Esophagus muscularis mucosa (tissue), 4 donors: ENCODE measurements at places on chromosomes 3 and 15.
A peak's percentile ranks its signal among the peaks of the same experiment; 100 is the strongest.

- DNase-seq: no peak
- no peaks in the 10 kb centered on the region for H3K4me1 ChIP-seq
- H3K36me3 ChIP-seq: no peaks in the 10 kb centered on the region
- H3K27me3 ChIP-seq: no peaks in the 10 kb centered on the region
Measured at GRCh38 chr3:140552898-140553297, 125.0 kb upstream of the TRIM42 start.

GRCh38 chr3:124453189-124453588 is 277.1 kb upstream of the UMPS start:
- no peaks in the 10 kb centered on the region for H3K4me1 ChIP-seq
- H3K27ac ChIP-seq: no peak overlapping the region
- H3K27me3 ChIP-seq: no peaks in the 10 kb centered on the region
- no peak for DNase-seq
- no peak overlapping the region for H3K4me3 ChIP-seq

GRCh38 chr15:78076231-78077052 is 1.1 kb downstream of the TBC1D2B start:
- H3K4me1 ChIP-seq: peaks cover 29% of the 10 kb centered on the region
- no peak for DNase-seq
- no peaks in the 10 kb centered on the region for H3K27me3 ChIP-seq
- H3K27ac ChIP-seq: peak overlapping the region; percentile 89
- H3K4me3 ChIP-seq: peak overlapping the region; percentile 90
- no peaks in the 10 kb centered on the region for H3K36me3 ChIP-seq

DNA sequence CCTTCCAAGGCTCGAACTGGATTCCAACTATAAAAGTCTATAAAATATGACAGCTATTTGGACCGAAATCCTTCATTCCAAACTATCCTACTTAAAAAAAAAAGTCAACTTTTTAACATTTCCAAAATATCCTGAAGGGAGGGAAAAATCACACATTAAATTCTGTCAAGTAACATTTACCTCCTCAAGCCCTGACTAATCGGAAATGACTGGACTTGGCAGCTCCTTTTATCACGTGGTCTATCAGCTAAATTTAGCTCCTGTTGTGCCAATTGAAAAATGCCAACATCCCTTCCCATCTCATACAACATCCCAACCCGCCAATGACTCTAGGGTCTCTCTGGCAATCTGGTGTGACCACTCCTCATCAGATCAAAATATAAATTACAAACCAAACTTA is 297.9 kb downstream of the FHIT start:
- DNase-seq: no peak
- no peaks in the 10 kb centered on the region for H3K4me1 ChIP-seq
- no peaks in the 10 kb centered on the region for H3K27me3 ChIP-seq
- no peaks in the 10 kb centered on the region for H3K36me3 ChIP-seq
- no peak overlapping the region for H3K27ac ChIP-seq
